Neural progenitor cell (in vitro differentiated cells): ENCODE measurements at places on chromosomes 12 and 14.

GRCh38 chr12:79688376-79689060 lies 2.2 kb downstream of the PAWR start:
- no peak for DNase-seq

DNA sequence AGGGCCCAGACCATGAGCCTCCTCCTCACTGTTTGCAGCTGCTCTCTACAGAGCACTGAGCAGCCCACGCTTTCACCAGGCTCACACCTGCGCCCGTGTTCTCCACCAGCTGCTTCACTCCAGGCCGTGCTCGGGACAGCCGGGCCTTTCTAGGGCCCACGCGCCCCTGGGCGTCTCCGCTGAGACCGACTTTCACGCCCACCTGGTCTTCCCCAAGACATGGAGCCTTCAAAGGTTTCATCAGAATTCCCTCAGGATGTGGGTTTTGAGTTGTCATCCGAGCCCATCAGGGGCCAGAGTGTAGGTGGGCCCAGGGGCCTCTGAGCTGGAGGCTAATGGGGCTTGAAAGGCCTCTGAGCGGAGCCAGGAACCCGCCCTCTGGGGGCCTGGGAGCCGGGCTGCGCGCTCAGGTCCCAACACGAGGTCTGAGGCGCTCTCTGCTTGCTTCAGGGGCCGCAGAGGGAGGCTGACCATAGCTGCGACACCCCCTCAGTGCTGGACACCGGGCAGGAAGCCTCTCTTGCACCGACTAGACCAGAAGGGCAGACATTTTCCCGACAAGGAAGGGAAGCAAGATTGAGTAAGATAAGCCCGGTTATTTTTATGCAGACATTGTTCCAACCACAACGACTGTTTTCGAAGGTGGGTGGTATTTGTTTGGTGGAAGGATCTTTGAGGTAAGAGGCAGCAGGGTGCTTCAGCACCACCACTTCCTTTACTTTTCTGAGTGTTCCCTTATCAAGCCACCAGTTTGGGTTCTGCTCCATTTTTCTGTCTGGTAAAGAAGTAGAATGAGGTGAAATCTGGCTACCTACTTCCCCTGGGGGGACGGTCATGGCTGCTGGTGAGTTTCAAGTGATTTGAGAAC lies 125.0 kb upstream of the FUT8 start:
- DNase-seq, result no peak

DNA sequence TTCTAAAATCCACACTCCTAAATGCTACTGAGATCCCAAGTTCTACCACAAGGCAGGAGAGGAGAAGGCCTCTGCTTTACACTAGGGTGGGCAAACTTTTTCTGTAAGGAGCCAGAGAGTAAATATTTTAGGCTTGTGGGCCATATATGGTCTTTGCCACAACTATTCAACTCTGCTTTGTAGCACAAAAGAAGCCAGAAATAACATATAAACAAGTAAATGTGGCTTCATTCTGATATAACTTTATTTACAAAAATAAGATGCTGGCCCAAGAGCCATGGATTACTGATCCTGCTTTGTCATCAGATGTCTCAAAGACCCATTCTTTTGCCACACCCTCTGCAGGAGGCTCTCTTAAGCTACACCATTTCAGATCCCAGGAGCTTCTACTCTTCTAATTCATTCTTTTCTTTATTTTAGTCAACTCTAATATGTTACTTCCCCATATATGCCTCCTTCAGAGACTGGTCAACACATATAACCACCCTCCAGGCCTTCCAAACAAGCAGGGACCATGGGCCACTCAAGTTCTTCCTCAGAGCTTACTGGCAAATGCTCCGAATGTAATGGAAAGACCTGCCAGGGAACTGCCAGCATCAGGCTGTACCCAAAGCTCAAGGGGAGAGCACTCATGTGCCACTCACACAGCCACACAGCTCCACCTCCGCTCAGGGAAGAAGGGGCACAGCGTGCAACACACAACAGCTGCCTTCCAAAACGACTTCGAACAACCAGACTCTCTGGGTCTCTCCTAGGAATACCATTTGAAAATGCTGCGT lies 15.6 kb downstream of the APPL2 start:
- no peak for DNase-seq

DNA sequence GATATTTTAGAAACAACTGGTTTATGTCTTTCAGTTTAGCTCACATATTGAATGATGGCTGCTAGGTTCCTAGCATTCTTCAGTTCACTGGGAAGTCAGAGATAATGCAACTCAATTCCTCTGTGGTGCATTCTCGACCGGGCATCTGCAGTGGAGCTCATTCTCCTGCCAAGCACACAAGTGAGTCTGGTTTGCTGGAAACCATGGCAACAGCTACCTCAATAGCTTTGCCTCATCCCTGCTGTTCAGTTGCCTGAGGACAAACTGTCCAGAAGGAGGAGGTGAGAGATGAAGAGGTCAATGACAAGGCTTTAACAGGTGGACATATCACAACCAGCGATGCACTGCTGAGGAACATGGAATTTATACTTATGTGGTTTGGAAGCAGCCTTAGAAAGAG lies 816.9 kb downstream of the AACS start:
- peak; percentile 39 for DNase-seq

DNA sequence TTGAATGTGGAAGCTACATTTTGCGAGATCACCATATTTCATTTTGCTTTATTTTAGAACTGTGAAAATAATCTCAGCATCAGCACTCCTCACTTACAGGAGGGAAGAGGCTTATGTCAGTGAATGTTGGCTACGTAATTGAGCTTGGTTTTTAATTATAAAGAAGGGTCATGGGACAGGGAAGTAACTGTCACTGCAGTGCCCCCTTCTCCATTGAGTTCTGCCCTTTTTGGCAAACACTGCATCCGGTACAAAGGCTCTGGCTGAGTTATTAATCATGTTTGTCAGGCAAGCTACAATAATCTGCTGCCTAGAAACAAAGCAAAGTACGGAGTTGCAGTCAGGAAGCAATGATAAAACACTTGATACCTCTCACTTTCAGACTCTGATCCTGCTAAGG lies 546.7 kb downstream of the SNAPC1 start:
- DNase-seq, result no peak

- DNase-seq, result no peak
Observed at GRCh38 chr12:14836336-14837210, 6.8 kb downstream of the ART4 start.

- peak; percentile 56 for DNase-seq
Observed at GRCh38 chr12:74689071-74689655, 151.5 kb downstream of the ATXN7L3B start.

DNA sequence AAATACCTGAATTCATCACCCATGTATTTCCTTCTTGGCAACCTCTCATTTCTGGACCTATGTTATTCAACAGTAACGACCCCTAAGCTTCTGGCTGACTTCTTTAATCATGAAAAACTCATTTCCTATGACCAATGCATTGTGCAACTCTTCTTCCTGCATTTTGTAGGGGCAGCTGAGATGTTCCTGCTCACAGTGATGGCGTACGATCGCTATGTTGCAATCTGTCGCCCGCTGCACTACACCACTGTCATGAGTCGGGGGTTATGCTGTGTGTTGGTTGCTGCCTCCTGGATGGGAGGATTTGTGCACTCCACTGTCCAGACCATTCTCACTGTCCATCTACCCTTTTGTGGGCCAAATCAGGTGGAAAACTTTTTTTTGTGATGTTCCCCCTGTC lies 356 bp downstream of the OR4Q2 start:
- no peak for DNase-seq

GRCh38 chr12:113062502-113063395 lies 6.2 kb downstream of the DTX1 start:
- peak; percentile 60 for DNase-seq

DNA sequence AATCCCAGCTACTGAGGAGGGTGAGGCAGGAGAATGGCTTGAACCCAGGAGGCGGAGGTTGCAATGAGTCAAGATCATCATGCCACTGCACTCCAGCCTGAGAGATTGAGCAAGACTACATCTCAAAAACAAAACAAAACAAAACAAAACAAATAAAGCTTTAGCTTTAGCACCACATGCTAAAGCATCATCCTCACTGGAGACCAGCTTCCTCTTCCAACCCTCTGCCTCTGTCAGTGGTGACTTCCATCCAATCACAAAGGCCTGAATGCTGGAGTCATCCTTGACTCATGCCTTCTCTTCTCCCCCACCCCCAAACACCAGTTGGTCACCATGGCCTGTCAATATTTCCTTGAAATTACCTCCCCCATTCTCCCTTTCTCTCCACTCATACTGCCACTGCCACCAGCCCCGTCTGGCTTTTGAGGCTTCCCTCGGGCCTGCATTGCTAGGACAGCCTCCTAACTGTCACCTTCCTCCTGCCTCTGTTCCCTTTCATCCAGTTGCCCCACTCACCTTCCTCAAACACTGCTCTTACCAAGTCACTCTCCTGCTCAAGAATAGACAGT lies 1.4 kb downstream of the ZNF385A start:
- no peak for DNase-seq

DNA sequence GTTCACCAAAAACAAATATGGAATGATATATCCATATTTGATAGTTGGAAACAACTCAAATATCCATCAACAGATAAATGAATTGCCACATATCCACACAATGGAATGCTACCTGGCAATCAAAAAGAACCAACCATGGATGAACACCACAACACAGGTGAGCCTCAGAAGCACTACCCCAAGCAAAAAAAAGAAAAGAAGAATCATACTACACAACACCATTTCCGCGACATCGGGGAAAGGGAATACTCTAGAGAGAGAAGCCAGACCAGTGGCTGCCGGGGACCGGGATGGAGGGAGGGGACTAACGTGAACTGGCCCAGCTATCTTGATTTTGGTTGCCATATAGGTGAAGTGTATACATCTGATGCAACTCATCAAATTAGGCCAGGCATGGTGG lies 41.4 kb downstream of the SCARB1 start:
- no peak for DNase-seq

DNA sequence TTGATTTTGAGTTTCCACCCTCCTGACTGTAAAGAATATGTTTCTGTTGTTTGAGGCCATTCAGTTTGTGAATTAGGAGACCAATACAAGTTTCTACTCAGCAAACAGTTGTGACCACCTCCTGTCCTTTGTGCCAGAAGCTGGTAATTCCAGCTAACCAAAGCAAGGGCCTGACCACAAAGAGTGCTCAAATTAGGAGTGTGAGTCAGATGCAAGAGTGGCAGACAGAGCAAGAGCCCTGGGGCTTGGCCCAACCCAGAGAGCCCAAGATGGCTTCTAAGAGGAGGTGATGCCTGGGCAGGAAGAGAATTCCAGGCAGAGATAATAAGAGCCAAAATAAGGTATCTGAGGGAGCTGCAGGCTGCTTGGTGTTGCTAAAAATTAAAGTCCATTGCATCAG lies 77.7 kb upstream of the C14orf132 start:
- DNase-seq, result no peak

DNA sequence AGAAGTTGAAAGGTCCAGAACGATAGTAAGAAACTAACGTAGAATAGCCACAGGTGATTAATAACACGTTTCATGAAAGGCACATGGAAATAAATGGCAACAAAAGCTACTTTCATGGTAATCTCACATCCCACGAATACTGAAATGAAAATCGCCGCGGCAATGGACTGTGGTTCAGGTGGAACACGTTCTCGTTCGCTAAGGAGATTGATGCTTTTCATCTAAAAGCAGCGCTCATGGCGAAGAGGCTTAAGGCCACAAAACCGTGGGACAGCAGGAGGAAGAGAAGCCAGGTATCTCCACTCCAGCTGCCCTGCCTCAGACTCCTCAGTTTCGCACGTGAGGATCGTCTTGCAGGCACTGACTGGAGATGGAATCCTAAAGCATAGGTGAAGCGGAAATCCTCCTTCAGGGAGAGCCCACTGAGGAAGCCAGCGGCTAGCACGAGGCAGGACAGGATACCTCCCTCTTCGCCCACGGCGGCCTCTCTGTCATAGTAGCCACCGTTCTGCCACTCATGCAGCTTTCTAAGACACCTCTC lies 696 bp upstream of the GPHN start:
- DNase-seq, result no peak

GRCh38 chr12:124007826-124008570 lies 35.0 kb downstream of the ZNF664 start:
- DNase-seq, result no peak

DNA sequence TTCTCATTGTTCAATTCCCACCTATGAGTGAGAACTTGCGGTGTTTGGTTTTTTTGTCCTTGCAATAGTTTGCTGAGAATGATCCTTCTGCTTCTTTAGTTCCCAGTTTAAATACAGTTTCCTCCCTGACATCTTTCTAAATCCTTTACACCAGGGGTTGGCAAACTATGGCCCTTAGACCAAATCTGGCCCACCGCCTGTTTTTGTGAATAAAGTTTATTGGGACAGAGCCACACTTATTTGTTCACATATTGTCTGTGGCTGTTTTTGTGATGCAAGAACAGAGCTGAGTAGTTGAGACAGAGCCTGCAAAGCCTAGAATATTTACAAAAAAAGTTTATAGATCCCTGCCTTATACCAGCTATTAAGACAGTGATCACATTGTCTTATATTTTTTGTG lies 53.7 kb downstream of the SERPINA10 start:
- DNase-seq, result no peak

GRCh38 chr12:124856842-124857178 lies 6.9 kb downstream of the SCARB1 start:
- no peak for DNase-seq

DNA sequence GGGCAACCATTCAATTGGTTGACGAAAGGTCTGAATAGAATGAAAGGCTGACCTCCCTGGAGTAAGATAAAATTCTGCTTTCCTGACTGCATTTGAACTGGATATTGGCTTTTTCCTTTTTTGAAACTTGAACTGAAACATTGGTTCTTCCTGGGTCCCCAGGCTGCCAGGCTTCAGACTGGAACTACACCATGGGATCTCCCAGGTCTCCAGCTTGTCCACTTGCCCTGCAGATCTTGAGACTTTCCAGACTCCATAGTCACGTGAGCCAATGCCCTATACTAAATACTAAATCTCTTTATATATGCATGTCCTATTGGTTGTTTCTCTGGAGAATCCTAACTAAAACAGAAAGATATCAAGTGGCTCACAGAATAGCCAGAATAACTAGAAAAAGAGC lies 118.7 kb upstream of the KRR1 start:
- DNase-seq, result no peak

DNA sequence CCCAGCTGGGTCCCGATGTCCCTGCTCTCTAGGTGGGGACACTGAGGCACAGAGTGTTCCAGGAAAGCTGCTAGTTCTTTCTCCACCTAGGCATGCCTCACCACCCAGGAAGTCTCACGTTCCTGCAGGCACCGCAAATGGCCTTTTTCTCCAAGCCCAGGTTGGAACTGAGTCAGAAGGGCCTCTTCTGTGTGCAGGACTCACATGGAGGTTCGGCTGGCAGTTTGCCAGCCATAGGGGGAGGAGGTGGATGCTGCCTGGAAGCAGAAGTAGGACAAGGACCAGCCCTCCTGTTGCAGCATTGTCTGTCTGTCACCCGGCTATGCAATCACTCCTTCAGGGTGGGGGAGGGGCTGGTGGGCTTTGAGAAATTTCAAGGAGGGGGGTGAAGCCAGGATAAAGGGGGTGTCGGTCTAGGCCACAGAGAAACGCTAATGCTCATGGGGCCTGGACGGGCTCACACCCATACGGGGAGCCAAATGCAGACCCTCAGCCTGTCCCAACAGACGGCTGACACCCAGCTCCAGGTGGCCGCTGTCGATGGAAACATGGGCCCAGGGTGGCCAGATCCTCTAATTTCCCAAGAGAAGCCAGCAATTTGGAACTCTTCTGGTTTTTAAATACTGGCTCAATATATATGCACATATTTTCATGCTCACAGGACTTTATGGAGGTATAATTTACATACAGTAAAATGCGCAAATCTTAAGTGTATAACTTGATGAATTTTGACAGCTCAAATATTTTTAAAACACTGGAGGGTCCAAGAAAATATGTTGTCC lies 120.5 kb downstream of the PHETA1 start:
- no peak for DNase-seq

GRCh38 chr12:101685092-101685491 lies 12.3 kb upstream of the CHPT1 start:
- no peak for DNase-seq

- DNase-seq, result no peak
Observed at GRCh38 chr14:56342494-56342942, 224.3 kb downstream of the PELI2 start.
